ENCODE measurements at places on chromosomes 5 and 9.
A peak's percentile ranks its signal among the peaks of the same experiment; 100 is the strongest.

GRCh38 chr9:3288686-3289085 lies 237.1 kb downstream of the RFX3 start:
- DNase-seq, result no peak

- DNase-seq, result no peak
Observed at GRCh38 chr5:122153230-122153629, 23.9 kb downstream of the ZNF474 start.

- DNase-seq, result peak; percentile 12
Observed at GRCh38 chr5:5421149-5421960, 1.1 kb upstream of the ICE1 start.

DNA sequence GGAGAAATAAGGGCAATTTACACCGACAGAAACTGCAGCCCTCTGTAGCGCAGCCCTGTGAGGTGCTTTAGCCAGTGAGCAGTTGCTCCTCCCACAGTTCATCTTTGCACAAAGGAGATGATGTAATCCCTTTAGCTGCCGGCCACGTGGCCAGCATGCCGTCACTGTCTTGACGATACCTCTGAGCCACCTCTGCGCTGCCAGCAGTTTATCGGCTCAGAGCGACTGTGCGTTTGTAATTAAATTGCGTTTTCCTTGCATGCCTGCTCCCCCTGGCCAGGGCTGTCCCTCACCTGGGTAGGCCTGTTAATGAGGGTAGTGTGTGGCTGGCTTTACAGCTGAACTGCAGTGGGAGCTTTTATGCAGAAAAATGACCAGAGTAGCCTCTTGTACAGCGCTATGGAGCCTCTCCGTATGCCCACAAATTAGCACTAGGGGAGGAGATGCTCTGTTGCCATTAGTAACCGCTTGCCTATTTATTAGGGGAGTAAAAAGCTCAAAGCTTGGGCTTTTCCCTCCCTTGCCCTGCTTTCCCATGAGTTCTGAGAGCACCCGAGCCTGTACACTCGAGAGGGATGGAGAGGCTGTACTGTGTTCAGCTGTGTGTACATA lies 107.0 kb downstream of the TRIO start:
- peak; percentile 81 for DNase-seq

- no peak for DNase-seq
Observed at GRCh38 chr9:73133022-73133651, 18.5 kb upstream of the ANXA1 start.

DNA sequence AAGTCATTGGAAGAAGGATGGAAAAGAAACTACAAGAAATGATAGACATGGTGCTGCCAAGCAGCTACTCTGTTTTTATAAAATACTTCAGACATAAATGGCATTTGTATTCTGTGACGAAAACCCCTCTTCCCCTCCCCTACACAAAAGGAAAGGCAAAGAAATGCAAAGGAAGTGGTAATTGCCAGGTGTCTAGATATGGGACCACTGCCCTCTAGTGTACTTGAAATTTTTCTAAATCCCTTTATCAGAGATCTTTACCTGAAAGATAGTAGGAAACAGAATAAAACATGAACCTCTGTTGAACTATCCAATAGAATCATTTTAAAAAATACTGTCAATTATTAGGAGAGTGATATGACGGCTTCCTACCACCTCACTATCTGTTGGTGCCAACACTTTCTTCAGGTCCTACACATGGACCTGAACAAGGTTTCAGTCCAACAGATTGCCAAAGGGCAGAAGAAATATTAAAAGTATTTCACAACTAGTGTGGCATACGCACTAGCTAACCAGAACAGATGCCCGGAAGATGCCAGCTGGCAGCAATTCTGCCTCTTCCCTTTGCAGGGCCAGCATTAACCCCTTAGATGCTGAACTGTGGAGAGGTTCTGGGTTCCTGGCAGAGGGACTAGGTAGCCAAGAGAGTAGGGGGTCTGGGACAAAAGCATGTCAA lies 104.1 kb downstream of the TSSK1B start:
- peak; percentile 22 for DNase-seq

DNA sequence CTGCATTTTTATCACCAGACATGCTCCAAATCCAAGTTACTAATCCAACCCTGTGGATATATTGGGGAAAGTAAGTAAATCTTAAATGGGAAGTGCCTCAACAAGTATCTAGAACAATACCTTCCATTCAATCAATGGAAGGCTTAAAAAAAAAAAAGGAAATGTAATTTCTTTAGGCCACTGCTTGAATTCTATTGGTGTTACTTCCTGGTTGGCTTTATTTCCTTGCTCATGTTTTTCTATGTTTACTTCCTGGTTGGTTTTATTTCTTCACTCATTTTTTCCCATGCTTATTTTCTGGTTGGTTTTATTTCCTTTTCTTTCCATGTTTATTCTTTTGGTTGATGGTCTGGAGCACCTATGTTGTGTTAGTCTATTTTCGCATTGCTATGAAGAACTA lies 363.9 kb downstream of the KDM4C start:
- no peak for DNase-seq

DNA sequence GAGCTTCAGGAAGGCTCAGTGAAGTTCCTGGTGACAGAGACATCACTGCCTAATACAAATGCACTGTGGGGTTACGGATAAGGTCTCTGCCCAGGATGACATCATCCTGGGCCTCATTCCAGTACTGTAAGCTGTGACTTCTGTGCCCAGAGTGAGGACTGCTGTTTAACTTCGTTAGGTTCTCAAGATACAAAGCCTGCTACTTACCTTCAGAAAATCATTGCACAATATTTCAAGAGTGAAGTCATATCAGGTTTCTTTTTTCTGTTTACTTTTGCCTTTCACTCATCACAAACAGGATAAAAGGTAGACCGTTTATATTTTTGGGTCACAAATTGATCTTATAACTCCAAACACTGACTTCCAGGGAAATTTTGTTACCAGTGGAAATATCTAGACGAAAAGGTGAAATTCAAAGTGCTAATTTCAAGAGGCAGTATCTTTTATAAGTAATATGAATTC lies 241.2 kb downstream of the PIK3R1 start:
- DNase-seq, result no peak

DNA sequence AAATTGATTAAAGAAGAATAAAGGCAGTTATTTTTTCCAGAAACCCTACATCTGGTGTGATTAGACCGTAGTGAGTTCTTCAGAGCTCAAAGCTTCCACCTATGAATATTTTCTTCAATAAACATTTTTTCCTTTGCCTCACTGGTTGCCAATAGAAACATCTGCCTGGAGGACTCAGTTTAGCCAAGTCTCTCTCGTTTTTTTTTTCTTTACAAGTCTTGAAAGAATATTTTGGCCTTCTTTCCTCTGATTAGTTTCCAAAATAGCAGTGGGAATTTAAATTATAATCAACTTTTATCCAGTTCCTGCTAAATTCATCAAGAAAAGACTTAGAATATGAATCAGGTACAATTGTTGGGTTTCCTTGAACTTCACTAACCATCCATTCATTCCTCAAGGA lies 897.5 kb downstream of the TLE1 start:
- no peak for DNase-seq

GRCh38 chr5:133382661-133383579 lies 229.4 kb downstream of the FSTL4 start:
- no peak for DNase-seq

GRCh38 chr9:76374783-76375559 lies 19.3 kb downstream of the RFK start:
- peak; percentile 37 for DNase-seq

- DNase-seq, result no peak
Observed at GRCh38 chr9:136530461-136531089, 15.3 kb downstream of the NOTCH1 start.

DNA sequence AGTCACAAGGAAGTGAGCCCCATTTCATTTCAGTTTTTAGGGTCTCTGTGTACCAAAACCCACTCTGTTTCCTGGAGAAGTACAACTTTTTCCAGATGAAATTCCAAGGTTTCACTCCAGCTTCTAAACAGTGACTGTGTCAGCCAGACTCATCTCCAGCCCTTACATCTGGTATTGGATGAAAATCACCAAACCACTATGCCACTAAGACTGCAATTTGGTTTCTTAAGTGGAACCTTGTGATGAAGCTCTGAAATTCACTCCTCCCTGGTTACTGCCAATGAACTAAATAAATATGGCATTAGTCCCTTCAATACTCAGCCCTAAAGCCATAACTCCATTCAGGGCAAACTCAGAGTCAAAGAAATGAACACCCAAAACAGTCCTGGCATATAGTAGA lies 211.2 kb upstream of the DAPK1 start:
- DNase-seq, result no peak

DNA sequence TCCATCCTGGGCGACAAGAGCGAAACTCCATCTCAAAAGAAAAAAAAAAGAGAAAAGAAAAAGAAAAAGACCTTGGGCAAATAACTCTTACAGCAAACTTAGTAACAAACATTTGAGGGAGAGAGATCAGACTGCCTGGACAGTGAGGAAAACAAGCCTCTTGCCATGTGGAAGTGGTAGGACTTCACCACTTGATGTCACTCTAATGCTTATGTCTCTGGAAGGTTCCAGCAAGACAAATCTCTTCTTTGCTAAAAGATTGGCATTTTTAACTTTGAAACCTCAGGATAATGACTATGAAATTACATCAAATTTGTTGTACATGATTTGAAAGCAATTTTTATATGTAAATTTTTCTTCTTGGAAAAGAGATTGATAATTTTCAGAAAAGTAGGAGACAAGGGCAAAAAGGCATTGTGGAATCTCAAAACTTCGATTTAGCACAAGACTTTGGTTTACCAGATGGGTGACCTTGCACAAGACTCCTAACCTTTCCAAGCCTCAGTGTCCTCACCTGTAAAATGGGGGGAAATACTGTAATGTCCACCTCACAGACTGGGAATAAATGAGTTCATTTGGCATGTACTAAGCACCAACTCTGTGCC lies 5.4 kb downstream of the ACTL7B start:
- no peak for DNase-seq

DNA sequence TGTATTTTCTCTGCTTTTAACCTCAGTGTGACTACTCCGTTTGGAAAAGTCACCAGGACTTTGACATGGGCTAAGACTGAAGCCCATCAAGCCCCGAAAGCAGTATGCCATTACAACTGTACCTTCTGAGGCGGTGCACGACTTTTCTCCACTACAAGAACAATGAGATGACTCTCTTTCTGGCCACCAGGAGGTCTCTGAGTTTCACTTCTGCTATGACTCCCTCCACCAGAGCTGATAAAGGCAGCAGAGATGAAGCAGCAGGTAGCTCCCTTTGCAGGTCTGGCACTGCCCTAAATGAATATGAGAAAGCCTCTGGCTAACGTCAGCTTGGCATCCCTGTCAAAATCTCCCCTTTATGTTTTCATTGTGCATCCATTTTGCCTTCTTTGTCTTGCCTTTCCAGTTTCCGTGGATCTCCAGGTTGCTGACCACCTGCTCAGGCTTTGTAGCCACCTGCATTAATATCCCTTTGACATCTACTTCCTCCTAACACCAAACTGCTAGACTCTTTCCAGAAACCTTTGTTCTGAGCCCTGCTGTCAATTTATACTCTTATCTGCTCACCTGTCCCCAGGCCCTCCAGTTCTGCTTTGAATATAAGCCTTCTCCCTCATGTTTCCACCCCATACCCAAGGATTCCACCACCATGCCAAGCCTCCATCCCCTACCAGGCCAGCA lies 221.7 kb downstream of the ZNF608 start:
- DNase-seq, result peak; percentile 72

- no peak for DNase-seq
Observed at GRCh38 chr5:149328177-149328576, 17.1 kb upstream of the GRPEL2 start.

- no peak for DNase-seq
Observed at GRCh38 chr9:118829334-118829733, 539.9 kb downstream of the BRINP1 start.

DNA sequence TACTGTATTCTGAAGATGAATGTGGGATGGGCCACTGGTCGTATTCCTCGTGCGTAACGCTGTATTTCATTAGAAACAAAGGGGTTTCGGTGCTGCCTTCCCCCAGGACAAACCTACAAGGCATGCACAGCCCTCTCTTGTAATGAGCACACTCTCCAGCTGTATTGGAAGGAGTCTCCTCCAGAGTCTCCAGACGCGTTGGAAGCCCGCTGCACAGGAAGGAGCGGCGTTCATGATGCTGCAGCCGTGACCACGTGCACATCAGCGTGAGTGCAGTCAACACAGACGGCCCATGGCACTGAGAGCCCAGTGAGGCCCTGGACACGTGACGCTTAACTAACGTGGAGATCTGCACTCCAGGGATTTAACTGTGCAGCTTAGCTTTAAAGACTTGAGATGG lies 209.0 kb upstream of the IRX1 start:
- no peak for DNase-seq

Data from NCI-H146 (cell line).